ENCODE measurements at places on chromosomes 2 and 18.

DNA sequence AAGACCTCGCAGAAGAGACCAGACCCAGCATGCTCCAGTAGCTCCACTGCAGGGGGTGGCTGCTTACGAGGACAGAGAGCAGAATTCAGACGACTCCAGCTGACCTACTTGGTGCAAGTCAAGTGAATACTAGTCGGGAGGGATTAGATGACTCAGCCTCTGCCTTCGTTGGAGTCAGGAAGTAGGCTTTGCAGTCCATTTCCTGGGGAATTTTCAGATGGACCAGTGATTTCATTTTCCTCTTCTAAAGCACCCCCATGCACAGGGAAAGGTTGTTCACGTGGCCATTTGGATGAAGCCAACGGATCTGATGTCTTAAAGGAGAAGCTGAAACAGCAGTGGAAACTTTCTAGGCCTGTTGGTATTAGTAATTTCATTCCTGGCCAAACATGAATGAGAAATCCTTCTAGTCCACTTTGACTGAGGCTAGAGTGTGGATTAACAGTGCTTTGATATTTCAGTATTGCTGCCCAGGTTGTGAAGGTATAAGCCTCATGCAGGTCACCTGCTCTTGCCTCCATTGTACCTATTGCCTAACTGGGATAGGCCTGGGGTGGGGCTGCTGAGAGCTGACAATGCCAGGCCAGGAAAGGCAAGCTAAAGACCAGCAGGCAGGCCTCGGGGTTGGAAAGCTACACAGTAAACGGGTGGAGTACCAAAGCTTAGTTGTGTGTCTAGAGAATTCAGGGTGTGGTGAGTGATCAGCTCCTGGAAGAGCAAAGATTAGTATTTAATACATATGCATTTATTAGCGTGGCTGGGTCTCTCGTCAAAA, 117.6 kb upstream of the FOSL2 start:
- no peak for DNase-seq

DNA sequence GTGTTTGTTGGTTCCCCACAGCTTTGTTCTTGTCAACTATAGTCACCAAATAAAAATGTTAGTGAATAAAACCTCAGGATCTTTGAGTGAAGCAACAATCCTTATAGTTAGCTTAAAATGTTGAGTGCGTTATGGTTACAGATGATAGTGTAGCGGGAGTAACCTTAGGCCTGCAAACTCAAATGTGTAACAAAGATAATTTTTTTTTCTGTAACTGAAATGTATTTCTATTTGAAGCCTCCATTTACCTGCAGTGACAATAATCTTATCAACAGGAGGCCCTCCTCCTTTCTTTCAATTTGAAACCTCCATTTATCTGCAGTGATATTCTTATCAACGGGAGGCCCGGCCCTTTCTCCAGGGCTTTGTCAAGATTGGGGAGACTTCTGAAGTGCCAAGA, 3.1 kb upstream of the C2orf49 start:
- no peak for DNase-seq

- peak; percentile 48 for DNase-seq
These were observed 925 bp downstream of the SOS1 start for GRCh38 chr2:39119732-39120520.

- DNase-seq, result peak; percentile 19
These were observed 258.9 kb downstream of the DCC start for GRCh38 chr18:52598921-52599320.

DNA sequence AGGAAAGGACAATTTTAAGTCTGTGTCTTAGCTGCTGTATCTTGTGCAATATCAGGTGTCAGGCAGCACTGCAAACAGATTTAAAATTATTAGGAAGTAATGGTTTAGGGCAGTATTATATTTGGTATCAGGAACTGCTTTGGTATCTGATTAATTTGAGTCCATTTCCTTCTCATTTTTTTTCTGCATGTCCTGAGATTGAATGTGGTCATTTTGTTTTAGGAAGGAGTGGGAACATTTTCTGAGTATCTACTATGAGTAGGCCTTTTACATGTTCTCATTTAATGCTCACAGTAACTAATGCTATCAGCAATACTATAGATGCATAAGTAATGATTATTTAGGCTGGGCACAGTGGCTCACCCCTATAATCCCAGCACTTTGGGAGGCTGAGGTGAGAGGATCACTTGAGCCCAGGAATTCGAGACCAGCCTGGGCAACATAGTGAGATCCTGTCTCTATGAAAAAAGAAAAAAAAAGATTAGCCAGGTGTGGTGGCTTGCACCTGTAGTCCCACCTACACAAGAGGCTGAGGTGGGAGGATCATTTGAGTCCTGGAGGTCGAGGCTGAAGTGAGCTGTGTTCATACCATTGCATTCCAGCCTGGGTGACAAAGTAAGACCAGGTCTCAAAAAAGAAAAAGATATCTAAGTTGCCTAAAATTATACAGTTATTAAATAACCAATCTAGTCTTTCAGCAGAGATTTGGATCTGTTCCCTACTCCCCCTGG, 4.7 kb downstream of the FMNL2 start:
- DNase-seq, result no peak

DNA sequence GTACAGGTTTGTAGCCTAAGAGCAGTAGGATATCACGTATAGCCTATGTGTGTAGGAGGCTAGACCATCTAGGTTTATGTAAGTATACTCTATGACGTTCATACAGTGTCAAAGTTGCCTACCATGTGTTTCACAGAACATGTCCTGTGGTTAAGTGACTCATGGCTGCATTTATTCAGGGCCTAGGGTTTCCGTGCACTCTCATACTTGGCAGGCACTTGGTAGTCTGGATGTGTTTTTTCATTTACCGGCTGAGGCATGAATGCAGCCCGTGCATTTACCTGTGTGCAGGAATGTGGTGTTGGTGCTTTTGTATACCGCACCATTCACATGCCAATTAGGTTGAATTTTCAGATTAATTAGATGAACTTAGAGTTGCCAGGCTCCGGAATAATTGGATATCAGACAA, 43.4 kb downstream of the MYL12B start:
- DNase-seq, result no peak

DNA sequence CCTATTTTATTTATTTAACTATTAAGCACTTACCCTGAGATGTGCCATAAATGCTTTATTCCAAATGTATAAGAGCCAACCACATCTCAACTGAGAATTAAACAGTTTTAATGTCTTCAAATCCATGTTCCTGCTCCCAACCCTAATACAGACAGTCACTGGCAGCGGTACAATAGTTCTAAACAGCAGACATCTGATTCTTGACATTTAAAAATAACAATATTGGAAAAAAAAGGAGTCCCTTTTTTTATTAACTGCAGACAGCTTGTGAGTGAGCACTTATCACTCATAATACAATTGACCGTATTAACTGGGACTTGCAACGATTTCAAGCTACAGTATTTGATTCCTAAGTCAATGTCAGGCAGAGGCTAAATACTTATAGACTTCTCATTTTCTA, 424.6 kb downstream of the TGIF1 start:
- DNase-seq, result peak; percentile 62

- DNase-seq, result no peak
These were observed 182.3 kb downstream of the INO80D start for GRCh38 chr2:205903549-205904129.

- no peak for DNase-seq
These were observed 426.9 kb downstream of the NR4A2 start for GRCh38 chr2:155905657-155906056.

GRCh38 chr2:161068670-161069069, 91.6 kb upstream of the TANK start:
- DNase-seq, result no peak

GRCh38 chr2:128626760-128627511, 308.3 kb upstream of the HS6ST1 start:
- DNase-seq, result peak; percentile 100

DNA sequence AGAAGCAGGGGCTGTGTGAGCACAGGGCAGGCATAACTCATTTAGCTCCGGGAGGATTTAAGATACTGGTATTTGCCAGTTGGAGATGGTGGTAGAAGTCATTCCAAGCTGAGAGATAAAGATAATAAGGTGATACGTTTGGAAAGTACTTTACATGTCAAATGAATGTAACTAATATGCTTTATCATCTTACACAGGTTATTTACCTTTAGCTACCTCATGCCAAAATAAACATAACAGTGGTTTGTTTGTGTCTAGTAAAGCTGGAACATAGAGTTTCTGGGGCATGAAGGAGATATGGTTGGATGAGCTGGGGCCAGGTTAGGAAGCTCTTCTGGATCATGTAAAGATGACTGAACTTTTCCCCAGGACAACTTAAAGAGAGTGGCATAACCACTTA, 126.9 kb upstream of the PIK3C3 start:
- DNase-seq, result no peak

- DNase-seq, result no peak
These were observed 267.6 kb downstream of the RBM43 start for GRCh38 chr2:150994076-150994475.

- DNase-seq, result no peak
These were observed 55.0 kb downstream of the PKDCC start for GRCh38 chr2:42102591-42103450.

GRCh38 chr2:122315306-122315705, 559.9 kb downstream of the TSN start:
- DNase-seq, result no peak

- no peak for DNase-seq
These were observed 141.7 kb upstream of the LMAN1 start for GRCh38 chr18:59500765-59501164.

GRCh38 chr2:205646680-205647079, 35.6 kb upstream of the NRP2 start:
- no peak for DNase-seq

DNA sequence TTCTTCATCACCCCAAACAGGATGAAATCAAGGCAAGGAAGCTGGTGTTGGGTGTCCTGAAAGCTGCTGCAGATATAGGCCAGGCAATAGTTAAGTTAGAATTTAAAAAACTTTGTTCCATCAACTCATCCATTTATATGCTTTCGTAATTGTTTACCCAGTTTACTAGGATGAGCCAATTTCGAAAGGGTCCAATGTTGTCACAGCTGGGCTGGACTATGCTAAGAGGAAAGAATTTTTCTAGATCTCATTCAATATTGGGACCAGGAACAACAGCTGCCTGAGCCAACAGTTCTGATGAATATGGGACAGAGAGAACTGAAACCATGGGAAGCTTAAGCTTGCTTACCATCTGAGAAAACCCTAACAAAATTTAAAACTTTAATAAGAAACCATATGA, 21.6 kb upstream of the SP3 start:
- DNase-seq, result no peak

- no peak for DNase-seq
These were observed 154.0 kb upstream of the SMIM21 start for GRCh38 chr18:75581336-75582131.

DNA sequence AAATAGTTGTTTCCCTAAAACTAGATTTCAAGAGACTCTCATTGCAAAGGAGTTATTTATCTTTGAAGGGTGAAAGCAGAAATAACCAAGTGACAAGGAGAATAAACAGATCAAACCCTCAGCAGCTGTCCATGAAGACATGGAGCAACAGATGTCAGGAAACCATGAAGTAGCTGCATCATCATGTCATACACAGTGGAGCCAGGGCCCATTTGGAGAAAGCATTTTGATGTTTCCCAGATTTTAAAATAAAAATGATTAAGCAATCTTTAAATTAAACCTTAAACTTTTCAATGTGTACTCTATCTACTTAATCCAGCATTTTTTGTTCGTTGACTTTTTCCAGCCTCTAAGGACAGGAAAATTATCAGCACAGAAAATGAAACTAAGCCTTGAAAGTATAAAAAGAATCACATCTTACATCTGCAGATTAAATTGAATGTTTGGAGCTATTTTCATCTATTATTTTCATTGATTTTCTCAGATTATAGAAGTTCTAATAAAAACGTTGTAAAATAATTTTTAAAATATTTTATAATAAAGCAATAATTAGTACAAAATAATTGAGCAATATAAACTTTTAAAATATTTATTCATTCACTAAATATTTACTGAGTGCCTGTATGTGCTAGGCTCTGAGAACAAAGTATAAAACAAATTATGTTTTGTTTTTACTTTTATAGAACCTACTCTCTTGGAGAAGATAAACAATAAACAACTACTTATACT, 860.1 kb downstream of the BCL11A start:
- peak; percentile 27 for DNase-seq

GRCh38 chr2:218298314-218298875, 6.1 kb upstream of the TMBIM1 start:
- DNase-seq, result no peak

DNA sequence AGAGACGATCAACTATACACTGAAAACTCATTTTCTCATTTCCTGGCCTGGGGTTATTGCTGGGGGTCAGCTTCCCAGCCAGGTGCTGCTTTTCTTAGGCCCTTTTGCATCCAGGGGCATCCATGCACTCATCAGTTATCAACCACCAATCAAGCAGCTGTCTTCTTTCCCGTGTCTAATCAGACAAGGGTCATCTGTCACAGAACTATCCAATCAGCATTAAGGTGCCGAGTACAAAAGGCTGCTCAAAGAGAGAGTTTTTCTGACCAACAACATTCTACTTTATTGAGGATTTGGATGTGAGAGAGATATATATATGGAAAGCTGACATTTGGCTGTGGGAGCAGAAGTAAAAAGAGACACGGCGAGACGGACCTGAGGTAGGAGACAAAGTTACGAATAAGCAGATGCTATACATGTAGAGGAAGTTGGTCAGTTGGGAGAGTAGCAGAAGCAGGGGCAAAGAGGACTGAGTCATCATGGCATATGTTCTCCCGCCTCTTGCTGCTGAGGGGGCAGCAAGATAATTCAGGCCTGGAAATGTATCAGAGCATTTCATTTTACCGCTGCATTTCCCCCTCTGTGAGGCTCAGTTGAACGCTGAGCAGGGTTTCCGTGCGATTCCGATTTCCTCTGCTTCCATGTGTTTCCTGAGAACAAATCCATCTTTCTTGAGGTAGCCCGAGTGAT, 129.3 kb downstream of the NUP35 start:
- no peak for DNase-seq

GRCh38 chr2:43766006-43766405, 7.8 kb upstream of the DYNC2LI1 start:
- DNase-seq, result peak; percentile 77

GRCh38 chr2:63734510-63734909, 107.2 kb upstream of the UGP2 start:
- DNase-seq, result no peak

DNA sequence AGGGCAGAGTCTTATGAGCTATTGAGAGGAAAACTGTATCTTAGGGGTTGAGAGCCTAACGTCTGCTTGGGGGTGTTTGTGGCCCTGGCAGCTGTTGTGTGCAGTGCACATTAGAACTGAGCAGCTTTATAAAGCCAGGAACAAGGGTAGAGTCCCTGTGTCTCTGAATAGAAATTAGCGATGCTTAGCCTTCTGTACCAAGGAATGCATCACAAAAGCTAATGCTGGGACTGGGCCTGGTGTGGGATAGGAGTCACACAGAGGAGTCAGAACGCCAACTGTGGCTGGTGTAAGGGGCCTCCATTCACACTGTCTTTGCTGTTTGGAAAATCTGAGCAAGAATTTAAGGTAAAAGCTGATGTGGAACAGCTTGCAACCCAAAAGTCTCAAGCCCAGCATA, 283.2 kb downstream of the SOX11 start:
- peak; percentile 20 for DNase-seq

Measured in NCI-H2171 treated with DMSO at 0.1 percent for 48 hours (cell line).